ENCODE measurements at places on chromosomes 3 and 15. TPM values are rescaled to one million over a fixed set of nuclear protein-coding genes. Genes with fewer than 3 reads are reported as not detected.

ATP6V1A gene
- total RNA-seq = 52.0 TPM

GRCh38 chr3:32487781-32488473, 14.7 kb downstream of the CMTM6 start:
- no peak for DNase-seq

GRCh38 chr3:171200052-171200749, 173.7 kb upstream of the SLC2A2 start:
- DNase-seq = no peak

DNA sequence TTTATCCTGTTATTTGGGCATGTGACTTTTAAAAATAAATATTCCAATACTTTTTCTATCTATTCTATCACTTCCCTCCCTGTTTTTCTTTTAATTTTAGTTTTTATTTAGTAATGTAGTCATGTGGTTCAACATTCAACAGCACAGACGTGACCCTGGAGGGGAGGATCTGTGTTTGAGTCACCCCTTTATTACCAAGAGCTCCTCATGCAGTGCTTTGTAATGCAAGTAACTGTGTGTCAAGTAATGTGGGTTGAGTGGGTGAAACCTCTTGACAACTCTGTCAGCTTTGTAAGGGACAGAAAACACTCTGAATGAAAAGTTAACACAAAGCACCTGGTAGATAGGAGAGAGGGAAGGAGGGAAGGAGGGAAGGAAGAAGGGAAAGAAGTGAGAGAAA, 89.7 kb upstream of the FGF12 start:
- DNase-seq = no peak

- no peak for DNase-seq
Measured at GRCh38 chr3:107990926-107991325, 99.9 kb downstream of the CD47 start.

- no peak for DNase-seq
Measured at GRCh38 chr15:59931646-59932261, 72.4 kb upstream of the FOXB1 start.

Data from omental fat pad (tissue), 4 donors.